ENCODE measurements at places on chromosomes 6 and 20. TPM values are rescaled to one million over a fixed set of nuclear protein-coding genes. Genes with fewer than 3 reads are reported as not detected.

The IMPG1 gene
- polyA plus RNA-seq = 0.84 TPM

The GRIK2 gene
- 1.5 TPM for polyA plus RNA-seq

The ARMH2 gene
- not detected for polyA plus RNA-seq

The KHDC1 gene
- 5.9 TPM for polyA plus RNA-seq

- no peak for DNase-seq
Measured at GRCh38 chr20:41335591-41335990, 5.0 kb upstream of the LPIN3 start.

DNA sequence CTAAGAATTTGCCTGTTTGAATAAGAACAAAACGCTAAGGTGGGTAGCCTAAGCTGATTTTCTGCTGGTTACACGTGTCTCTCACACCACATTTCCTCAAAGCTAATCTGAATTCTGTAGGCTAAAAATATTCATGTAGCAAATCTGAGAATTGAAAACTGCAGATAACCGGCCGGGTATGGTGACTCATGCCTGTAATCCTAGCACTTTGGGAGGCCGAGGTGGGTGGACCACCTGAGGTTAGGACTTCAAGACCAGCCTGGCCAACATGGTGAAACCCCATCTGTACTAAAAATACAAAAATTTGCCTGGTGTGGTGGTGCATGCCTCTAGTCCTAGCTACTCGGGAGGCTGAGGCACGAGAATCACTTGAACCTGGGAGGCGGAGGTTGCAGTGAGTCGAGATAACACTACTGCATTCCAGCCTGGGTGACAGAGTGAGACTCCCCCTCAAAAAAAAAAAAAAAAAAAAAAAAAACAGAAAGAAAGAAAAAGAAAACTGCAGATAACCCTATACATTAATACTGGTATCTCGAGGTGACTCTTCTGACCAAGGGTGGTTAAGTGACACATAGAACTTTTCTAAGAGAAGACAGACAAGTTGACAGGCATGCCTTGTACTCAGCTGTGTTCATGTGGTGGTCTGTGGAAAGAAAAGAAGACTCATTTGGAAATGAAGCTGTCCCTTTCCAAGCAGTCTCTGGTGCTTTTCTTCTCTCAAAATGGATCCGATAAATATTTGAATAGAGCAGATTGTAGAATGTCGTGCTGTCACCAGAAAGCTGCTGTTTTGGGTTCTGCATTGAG is 24.7 kb upstream of the ASXL1 start:
- DNase-seq = no peak

DNA sequence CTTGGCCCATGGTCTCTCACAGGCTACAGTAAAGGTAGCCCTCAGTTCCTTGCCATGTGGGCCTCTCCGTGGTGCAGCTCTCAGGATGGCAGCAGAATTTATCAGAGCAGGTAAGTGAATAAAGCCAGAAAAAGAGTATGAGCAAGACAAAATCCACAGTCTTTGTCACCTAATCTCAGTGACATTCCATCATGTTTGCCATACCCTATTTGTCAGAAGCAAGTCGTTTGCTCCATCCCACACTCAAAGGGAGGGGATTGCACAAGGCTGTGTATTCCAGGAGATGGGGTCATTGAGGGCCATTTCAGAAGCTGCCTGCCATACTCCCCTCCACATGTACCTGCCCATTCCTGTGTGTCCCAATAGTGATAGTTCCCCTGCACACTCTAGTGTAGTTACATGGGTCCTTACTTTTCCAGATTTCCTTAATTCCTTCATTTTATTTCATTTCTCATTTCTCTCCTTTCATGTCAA is 24.2 kb downstream of the ISM1 start:
- no peak for DNase-seq

DNA sequence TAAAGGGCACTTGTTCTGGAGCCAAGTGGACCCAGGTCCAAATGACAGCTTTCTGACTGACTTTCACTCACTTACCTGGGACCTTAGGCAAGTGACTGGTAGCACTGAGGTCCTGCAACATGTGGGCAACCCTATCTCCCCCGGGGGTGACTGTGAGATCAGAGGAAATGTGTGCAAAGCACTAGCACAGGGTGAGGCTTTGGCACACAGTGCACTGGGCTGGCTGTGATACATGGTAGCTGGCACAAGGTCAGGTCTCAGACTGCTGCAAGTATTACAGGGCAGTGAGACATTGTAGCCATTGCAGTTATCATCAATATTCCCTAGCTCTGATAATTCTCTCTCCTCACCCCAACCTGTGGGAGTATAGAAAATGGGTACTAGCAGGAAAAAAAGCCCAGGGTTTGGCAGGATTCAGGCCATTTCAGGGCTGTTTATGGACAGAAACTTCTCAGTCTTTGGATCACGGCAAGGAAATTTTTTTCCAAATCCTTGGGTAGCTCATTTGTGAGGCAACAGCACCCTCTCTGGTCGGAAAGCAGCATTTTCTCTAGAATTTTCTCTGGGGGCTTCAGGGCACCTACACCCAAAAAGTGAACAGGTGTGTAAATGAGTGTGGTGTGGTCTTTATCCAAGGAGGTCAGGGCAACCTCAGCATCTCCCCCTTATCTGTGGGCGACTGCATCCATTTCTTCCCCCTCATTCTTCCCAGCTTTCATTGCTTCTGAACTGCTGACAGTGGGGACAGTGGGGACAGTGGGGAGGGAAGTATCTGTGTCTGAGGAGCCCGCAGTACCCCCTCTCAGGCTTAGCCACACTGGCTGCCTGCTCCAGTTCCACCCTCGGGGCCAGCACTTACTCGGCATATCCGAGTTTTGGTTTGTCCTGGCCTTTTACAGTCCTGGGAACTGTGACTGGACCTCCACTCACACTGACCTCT is 148.7 kb upstream of the PHACTR3 start:
- DNase-seq = peak; percentile 86

- DNase-seq = no peak
Measured at GRCh38 chr6:16461491-16461890, 223.1 kb downstream of the GMPR start.

DNA sequence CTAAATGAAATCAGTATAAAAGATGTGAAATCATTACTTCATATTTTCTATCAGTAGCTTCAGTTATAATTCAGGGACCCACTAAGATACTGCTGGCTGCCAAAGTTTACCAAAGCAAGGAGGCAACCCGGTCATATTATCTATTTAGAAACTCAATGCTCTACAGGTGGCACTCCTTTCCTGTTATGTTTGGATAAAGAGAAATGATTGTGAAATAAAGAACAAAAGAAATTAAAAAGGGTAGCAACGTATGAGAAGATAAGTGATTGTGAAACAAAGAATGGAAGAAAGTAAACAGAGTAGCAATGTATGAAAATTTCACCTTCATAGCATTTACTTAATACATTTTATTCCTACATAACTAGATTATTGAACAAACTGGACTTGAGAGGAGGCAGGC is 45.2 kb downstream of the RSPH3 start:
- no peak for DNase-seq

GRCh38 chr6:89048985-89049384 is 31.6 kb upstream of the PNRC1 start:
- peak; percentile 34 for DNase-seq

- DNase-seq = peak; percentile 81
Measured at GRCh38 chr20:43187476-43188233, 2.1 kb downstream of the PTPRT start.

DNA sequence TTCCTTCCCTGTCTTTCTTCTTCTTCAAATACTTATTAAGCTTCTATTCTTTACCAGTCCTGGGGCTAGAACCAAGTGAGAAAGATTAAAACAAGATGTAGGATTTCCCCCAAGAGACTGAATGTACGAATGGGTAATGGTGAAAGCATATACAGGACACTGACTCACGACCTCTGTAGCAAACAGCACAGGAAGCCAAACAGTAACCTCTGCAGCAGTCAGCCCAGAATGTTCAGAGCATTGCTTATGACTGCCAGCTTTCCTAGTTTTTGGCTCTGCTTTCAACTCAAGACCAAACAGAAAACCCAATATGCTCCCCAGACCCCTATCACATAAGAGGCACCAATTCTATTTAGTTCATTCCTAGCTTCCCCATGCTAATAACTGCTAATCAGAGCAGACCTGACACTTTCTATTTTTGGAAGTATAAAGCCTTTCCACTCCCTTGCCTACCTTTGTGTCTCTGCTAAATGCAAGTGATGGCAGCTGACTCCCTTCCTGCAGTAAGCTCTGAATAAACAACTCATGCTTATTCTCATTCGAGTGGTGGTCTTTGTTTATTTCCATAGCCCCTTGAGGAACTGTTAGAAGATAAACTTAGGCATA is 690.6 kb downstream of the EPM2A start:
- peak; percentile 55 for DNase-seq

- DNase-seq = peak; percentile 62
Measured at GRCh38 chr6:112343977-112344376, 3.2 kb upstream of the RFPL4B start.

DNA sequence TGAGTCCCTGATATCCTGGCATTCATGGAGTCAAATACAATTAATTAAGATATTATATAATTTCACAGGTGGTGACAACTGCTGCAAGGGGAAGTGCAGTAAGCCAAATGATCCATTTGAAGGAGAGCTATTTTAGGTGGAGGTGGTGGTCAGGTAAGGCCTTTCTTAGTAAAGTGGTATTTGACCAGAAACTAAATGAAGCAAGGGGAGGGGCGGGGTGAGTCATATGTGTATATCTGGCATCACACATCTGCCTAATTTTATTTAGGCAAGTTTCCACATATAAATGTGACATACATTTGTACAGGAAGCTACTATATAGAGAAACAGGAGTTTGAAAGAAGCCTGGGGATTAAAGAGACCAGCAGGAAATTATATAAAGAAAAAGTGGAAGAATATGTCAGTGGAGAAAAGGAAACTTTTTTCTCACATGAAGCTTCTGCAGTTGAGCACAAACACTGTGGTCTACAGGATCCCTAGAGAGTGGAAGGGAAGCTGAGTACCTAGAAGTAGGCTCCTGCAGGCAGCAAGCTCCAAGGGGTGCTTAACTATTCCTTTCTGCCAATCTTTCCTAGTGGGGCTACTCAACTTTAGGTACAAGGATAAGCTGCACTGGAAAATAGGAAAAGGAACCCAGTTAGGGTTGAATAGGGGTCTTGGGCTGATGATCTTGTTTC is 99.6 kb downstream of the OGFRL1 start:
- no peak for DNase-seq

DNA sequence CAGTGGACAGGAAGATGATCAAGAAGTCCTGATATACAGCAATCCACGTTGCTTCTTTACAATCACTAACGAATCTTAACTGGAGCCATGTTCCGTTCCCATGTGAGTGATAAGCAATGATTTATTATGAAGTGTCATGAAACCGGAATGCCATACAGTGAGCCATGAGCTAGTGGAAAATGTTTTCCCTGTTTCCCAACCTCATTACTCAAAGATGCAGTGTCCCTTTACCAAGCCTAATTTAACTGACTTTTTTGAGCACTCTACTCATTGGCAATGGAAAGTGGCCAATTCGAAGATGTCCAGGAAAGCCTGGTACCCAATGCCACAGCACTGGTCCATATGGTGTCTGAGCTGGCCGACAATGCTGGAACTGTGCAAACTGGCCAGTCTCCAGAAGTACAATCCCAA is 148.3 kb downstream of the ZNF217 start:
- peak; percentile 33 for DNase-seq

DNA sequence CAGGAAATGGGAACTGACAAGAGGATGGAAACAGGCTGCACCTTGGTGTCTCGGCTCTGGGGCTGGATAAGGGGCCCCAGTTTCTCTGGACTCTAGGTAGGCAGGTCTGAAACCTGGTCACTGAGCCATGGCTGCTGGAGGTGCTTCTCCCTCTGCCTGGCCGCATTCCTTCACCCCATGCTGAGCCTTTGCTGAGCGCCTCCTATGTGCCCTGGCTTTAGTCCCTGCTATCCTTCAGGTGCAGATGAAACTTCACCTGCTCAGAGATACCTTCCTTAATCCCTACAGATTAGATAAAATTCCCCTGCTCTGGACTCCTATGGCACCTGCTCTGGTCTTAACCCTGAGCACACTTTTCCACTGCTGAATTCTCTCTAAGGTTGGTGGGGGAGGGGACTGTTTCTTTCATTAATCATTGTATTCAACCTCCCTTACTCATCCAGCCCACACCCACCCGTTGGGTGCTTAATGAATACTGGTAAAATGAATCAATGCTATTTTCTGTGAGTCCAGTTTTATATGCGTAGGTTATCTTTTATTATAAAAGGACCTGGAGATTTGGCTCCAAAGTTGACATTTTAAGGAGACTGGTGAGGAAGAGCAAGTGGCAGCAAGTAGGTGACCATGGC is 19.3 kb downstream of the MYLK4 start:
- DNase-seq = no peak

GRCh38 chr6:77383026-77383425 is 80.3 kb downstream of the HTR1B start:
- no peak for DNase-seq

DNA sequence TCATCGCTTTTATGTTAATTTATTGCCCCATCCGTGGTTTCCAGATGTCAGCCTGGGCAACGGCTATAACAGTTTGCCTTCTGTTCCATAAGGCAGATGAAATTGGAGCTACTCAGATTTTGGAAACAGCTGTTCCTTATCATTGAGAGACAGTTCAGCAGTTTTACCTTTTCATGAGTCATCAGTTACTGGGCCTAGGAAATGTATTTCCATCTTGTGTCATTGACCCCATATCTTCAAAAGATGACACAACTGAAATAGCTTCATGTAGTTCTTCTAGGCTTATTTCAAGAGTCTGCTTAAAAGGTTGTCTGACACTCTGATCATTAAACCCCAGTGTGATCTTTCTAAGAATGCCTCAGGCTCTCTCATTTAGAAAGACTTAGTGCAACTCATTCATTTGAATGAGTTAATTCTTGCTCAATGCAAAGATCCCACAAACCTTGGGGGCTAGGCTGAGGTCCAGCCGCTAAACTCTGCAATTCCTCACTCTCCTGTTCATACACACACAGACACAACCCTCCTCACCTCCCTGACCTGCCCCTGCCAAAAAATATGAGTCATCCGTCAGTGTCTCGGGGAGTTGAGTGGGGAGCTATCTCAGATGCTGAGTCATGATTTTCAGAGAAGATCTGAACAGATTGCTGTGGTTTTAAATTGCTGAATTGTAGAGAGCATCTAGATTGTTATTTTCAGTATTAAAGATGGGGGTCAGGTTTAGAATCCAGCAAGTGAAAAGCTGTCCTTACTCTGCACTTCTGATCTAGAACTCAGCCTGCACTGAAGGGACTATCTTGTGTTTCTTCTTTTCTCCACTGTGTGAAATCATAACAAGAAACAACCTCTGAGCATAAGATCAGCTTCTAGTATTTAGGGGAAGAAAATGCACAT is 61.8 kb downstream of the RPP40 start:
- DNase-seq = peak; percentile 95

Measured in muscle of back (tissue), 13 donors.